ENCODE measurements at places on chromosomes 11 and 22.

GRCh38 chr22:30205281-30206115, 41.1 kb downstream of the LIF start:
- DNase-seq = peak; percentile 90

DNA sequence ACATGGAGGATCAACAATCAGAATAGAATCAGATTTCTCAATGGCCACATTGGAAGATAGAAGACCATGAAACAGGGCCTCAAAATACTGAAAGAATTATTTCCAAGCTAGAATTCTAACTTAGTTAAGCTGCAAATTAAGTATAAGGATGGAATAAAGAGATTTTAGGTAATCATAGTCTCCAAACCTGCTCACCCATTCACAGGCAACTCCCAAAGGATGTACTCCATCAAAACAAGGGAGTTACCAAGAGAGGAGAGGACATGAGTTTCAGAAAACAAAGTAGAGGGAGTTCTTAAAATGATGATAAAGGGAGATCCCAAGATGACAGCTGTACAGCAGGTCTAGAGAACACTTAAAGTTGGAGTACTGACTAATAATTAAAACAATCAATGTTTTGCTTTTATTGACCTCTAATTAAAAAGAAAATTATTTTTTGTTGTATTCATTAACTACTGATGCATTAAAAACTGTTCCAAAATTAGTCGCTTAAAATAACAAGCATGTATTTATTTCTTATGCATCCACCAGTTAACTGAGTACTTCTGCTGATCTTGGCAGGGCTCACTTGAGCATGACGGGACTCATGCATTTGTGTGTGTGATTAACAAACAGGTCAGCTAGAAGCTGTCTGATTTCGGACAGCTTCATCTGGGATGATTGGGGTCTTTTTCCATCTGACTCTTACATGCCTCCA, 95.6 kb downstream of the CD44 start:
- DNase-seq = no peak

DNA sequence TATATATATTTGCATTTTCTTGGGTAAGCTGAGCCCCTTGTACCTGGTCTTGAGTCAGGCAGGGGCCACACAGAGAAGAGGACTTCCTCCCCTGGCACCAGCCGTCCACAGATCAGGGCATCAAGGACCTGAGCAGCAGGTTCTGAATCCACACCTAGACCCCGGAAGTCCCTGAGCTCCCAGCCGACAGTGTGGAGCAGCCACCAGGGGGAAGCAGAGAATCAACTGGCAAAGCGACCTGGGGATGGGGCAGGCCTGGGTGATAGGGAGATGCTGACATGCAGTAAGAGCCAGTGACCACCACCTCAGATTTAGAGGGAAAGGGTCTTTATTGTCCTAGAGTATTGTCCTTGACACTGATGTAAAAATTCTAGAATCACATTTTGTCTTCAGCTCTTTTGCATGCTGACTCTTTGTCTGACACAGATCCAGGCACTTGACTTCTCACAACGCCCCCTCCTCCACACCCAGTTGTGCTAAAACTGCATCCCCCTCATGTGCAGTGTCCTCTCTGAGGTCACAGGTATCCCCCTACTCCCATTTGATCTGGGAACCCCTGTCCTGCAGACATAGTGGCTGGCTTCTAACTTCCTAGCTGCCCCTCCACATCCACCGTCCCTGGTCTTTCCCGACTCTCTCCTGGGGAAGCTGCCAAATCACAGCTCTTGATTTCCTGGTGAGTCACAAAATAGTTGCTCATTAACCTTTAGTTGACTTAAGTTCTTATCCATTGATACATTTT, 109.3 kb downstream of the GGTLC2 start:
- DNase-seq = no peak

DNA sequence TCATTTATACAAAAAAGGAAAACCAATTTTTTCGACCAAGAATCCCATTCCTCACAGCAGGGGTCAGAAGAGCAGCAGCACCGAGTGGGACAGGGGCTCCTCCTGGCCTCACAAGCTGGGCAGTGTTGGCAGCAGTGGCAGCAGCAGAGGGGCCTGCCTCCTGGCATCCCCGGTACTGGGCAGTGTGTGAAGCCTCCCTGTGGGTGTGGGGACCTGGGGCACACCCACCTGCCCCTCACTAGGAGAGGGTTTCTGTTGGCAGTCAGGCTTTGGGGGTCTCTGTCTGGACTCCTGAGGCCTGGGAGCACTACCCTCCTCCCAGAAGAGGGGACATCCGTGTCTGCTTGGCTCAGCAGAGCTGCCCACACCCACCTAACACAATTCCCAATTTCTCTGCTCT, 67.8 kb downstream of the NECTIN1 start:
- DNase-seq = no peak

GRCh38 chr11:116232364-116232828, 540.4 kb downstream of the BUD13 start:
- DNase-seq = no peak

DNA sequence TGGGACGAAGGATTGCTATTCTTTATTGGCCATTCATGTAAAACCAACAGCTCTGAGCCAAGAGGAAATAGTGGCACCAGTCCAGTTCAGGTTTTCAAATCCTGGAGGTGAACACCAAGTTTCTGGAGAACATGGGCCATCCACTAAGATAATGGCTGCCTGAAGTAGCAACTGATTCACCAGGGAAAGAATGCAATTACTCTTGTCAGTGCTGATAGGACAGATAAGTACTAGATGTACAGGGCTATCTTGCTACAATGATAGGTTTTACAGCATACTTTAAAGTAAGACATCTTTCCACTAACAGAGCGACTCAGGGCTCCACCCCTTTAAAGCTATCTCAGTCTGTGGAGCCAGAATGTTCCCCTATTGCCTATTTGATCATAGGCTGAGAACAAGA, 36.8 kb upstream of the APOA1 start:
- no peak for DNase-seq

- no peak for DNase-seq
Measured at GRCh38 chr11:69834811-69835800, 15.9 kb upstream of the FGF3 start.

GRCh38 chr11:64878223-64878493, 263 bp downstream of the EHD1 start:
- no peak for DNase-seq

DNA sequence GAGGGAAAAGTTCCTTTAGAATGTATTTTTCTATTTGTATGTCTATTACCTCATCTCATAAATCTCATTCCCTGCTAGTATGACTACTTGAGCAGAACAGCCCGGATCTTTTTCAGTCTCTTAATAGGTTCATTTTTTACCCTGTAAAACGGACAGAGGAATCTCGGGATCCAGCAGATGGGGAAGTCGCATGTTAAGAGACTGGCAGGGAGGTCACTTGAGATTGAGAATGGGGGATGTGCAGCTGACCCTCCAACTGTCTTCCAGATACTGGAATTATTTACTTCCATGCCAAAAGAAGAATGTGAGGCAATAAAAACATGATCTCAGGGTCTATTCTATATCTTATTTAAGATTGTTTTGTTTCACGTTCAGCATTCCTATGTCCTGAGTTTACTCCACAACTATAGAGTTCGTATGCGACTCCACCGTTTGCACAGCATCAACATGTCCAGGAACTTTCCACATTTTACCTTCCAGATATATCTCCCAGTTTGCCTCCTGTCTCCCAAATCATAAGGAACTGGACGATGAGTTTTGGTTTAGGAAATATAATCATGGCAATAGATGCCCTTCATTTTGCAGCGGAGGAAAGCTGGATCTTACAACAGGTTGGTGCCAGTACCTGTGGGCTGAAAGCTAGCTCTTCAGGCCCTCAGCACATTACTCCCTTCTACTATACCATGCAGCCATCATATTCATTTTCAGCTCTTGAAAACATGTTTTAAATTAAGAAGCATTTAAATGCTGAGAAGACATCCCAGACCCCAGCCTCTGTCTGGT, 181.5 kb downstream of the MAML2 start:
- DNase-seq = no peak

DNA sequence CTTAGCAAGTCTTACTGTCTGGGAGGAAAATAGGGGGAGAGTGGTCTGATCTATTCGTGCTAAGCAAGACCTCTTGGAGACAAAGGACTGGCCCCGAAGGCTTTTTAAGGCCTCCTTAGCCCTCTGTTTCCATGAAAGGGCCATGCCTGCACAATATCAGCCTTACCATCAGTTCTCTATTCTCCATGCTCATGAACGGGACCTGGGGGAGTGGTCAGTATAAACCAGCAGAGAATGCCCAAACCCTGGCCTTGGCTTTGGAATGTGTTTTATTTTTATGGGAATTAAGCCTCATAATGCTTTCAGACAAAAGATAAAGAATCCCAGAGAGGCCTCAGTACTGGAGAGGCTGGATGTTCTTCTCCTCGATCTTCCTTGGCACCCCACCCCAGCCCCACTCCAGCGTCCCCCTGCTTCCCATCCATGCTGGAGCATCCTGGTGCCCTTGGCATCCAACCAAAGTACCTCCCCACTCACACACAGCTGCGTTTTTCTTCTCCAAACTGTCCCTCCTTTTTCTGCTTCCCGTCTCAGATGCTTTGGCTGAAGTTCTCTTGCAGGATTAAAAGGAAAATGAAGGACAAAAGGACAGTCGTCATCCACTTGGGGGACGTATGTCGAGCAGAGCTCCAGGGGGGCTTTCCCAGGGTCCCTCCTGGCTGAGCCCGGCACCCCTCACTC, 18.6 kb downstream of the FXYD6 start:
- no peak for DNase-seq

- DNase-seq = no peak
Measured at GRCh38 chr11:118437208-118438125, 1.2 kb downstream of the KMT2A start.

DNA sequence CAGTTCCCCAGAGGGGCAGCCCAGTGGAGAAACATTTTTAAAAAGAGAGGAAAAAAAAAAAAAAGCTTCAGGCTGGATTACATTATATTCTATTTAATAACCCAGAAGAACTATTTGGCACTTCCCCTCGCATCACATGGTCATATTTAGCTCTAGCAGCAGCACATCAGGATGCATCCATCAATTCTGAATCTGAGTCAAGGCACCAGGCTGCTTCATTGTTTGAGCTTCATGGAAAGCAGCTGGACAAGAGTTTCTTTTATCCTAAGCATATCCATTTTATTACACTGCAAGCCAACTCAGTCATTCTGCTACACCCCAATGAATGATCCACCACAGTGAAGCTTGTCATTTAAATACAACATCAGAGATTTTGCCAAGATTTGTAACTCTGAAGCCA, 10.0 kb downstream of the SPTY2D1 start:
- DNase-seq = no peak

- no peak for DNase-seq
Measured at GRCh38 chr11:119319700-119320239, 2.8 kb upstream of the MCAM start.

- no peak for DNase-seq
Measured at GRCh38 chr11:66996609-66997273, 21.6 kb downstream of the C11orf86 start.

- no peak for DNase-seq
Measured at GRCh38 chr11:126282361-126282735, 545 bp upstream of the TIRAP start.

GRCh38 chr11:64430645-64431044, 71.7 kb downstream of the RPS6KA4 start:
- DNase-seq = no peak

- DNase-seq = no peak
Measured at GRCh38 chr11:119433358-119433725, 10.4 kb upstream of the THY1 start.

DNA sequence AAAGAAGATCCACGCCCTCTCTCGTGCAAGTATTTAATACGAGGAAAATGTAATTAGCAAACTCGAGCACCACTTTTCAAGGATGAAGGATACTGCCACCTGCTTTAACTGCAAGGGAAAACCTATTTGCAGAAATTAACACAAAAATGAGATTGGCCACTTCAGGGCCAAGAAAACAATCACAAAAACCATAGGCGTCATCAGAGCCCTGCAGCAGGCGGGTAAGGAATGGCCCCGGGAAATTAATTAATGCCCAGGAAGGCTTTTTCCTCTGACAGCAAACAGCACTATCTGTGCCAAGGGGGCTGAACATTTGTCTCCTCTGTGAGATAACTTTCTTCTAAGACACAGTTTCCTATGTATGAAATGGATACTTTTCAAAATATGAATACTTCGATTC, 255.7 kb downstream of the CTTN start:
- DNase-seq = no peak

- no peak for DNase-seq
Measured at GRCh38 chr11:106409222-106409621, 331.8 kb downstream of the AASDHPPT start.

- no peak for DNase-seq
Measured at GRCh38 chr11:82718821-82719220, 14.8 kb downstream of the FAM181B start.

- peak; percentile 42 for DNase-seq
Measured at GRCh38 chr11:36509694-36510593, at the start of gene TRAF6. TRAF6 (minus strand) TSS chr11:36510272; CDS start chr11:36501515, 8,757 bp downstream.

DNA sequence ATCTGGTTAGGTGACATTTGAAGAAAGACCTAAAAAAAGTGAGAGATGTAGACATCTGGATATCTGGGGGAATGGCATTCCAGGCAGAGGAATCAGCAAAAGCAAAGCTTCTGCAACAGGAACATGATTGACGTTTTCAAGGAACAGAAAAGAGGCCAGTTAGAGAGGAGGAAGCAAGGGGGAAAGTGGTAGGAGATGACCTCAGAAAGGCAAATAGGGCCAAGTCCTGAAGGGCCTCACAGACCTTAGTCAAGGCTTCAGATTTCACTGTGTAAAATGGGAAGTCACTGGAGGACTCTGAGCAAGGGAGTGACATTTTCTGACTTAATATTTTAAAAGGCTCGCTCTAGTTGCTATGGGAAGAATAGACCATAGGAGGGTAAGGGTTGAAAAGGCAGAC, 9.7 kb downstream of the DEUP1 start:
- DNase-seq = no peak

- DNase-seq = no peak
Measured at GRCh38 chr11:64868904-64869570, 9.4 kb downstream of the EHD1 start.

DNA sequence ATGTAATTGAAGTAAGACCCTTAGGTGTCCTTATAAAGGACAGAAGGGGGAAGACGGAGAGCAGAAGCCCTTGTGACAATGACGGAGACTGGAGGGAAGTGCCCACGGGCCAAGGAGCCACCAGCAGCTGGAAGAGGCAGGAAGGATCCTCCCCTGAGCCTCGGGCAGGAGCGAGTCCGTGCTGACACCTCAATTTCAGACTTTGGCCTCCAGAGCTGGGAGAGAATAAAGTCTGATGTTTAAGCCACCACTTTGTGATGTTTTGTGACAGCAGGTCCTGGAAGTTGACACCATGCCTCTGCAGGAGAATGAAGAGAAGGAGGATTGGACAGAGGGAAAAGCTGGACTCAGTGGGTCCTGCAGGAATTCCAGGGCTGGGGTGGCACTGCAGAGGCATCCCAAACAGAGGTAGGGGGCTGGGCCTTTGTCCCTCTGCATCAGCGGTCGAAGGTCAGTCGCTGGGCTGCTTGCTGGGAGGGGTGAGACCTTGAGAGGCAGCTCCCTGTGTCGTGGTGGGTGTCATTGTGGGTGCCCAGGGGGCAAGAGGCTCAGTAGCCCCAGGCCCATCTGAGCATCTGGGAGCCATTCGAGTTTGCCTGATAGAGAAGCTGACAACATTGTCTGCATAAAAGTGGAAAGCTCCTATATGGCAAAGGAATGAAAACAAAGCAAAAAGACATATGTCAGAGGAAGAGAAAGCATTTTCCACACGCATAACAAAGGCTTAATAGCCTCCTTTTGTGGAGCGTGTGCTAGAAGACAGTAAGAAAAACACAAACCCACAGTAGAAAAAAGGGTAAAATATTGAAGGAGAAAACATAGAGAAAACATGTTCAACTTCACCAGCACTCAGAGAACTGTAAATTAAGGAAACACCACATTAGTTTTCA, 68.8 kb downstream of the RTL6 start:
- DNase-seq = no peak

All from Panc1 (cell line).